ENCODE measurements at places on chromosomes 11 and 22. TPM values are rescaled to one million over a fixed set of nuclear protein-coding genes. Genes with fewer than 3 reads are reported as not detected.
A peak's percentile ranks its signal among the peaks of the same experiment; 100 is the strongest.

The OR4D5 gene
- polyA plus RNA-seq: not detected

The MYEOV gene
- polyA plus RNA-seq: 5.3 TPM

DNA sequence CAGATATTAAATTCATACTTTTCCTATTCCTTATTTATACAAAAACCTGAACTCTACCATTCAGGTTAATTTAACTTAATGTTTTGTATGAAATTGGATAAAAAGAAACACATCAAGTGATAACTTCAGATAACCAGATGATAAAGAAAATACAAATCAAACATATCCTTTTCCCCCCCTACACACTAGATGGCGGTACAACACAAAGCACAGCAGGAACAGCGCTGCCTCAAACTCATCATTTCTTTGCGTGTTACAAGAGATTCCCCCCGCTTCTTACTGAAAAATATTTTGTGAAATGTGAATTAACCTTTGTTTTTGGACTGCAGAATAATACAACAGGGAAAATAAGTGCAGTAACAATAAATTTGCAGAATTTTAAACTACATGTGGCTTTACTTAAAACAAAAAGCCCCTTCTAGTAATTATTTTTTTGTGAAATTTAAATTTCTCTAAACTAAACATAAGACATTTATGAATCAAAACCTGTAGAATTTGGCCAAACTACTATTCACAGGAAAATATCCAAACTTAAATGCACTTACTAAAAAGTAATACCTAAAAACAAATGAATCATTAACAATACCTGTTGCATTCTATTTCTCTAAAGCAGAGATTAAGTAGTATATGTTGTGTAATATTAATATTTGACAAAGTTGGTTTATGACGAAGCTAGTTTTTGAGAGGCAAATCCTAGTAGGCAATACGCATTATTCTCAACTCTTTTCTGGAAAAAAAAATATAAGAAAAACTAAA, 74.4 kb downstream of the ARHGAP32 start:
- no peaks in the 10 kb centered on the region for H3K27me3 ChIP-seq
- no peak overlapping the region for H3K4me3 ChIP-seq
- H3K27ac ChIP-seq: no peak overlapping the region
- peak; percentile 29 for DNase-seq
- no peaks in the 10 kb centered on the region for H3K36me3 ChIP-seq
- H3K4me1 ChIP-seq: no peaks in the 10 kb centered on the region

DNA sequence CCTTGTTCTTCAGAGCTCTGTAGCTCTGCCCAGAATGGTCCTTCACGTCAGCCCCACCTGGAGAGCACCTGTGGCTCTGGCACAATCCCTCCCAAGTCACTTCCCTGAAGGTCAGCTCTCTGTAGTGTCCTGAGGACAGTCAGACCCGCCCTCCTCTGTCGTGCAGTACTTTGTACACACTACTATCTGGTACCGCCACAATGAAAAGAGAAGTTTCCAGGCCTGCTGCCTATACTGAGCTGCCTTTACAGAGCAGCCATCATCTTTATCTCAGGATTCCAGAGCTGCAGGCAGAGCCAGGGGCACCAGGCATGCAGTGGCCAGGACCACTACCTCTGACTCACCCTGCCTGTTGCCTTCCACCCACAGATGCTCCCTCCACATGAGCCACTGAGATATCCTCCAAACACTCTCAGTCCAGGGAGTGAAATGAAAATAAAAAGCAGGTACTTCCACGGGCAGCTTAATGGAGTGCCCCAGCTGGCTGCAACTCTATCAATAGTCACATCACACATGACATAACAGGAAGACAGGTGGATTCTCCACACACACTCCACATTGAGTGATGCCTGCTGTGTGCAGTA, 7.3 kb downstream of the PACSIN2 start:
- no peaks in the 10 kb centered on the region for H3K27me3 ChIP-seq
- H3K4me3 ChIP-seq: no peak overlapping the region
- H3K4me1 ChIP-seq: peaks cover 55% of the 10 kb centered on the region

DNA sequence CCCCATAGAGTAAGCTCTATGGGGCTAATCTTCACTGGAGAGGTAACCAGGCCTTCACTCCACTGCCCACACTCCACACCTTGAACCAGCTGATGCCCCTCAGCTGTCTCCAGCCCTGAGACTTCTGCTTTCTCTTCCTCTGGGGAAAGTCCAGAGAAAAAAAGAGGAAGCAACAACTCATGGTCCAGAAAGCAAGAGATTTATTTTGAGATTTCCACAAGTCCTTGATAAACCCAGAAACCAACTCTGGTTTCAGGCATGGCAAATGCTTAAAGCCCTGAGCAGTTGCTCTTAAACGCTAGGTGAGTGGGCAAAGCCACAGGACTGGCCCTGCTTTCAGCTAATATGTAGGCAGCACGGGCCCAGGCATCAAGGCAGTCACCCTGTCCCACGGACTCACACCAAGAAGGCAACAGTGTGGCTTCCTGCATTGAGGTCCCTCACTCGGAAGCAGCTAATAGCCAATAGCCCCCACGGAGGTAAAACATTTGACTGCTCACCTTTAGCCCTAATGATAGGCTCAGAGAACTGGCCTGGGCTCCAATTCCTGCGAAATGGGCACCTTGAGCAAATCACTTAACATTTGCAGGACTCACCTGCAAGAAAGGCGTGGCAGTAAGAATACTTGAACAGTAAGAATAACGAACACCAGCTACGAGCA, 4.3 kb downstream of the CYB561A3 start:
- peaks cover 37% of the 10 kb centered on the region for H3K36me3 ChIP-seq
- no peak overlapping the region for H3K4me3 ChIP-seq
- no peak overlapping the region for H3K27ac ChIP-seq
- H3K4me1 ChIP-seq: peaks cover 39% of the 10 kb centered on the region

GRCh38 chr11:72860592-72860991, 46.4 kb downstream of the ATG16L2 start:
- DNase-seq: no peak
- H3K27me3 ChIP-seq: no peaks in the 10 kb centered on the region
- H3K4me1 ChIP-seq: no peaks in the 10 kb centered on the region
- no peak overlapping the region for H3K4me3 ChIP-seq
- H3K36me3 ChIP-seq: no peaks in the 10 kb centered on the region

GRCh38 chr11:45805305-45806071, 539 bp downstream of the SLC35C1 start:
- peaks cover 24% of the 10 kb centered on the region for H3K36me3 ChIP-seq
- peak overlapping the region; percentile 91 for H3K27ac ChIP-seq
- peak; percentile 34 for DNase-seq
- H3K4me3 ChIP-seq: peak overlapping the region; percentile 86
- no peaks in the 10 kb centered on the region for H3K27me3 ChIP-seq

DNA sequence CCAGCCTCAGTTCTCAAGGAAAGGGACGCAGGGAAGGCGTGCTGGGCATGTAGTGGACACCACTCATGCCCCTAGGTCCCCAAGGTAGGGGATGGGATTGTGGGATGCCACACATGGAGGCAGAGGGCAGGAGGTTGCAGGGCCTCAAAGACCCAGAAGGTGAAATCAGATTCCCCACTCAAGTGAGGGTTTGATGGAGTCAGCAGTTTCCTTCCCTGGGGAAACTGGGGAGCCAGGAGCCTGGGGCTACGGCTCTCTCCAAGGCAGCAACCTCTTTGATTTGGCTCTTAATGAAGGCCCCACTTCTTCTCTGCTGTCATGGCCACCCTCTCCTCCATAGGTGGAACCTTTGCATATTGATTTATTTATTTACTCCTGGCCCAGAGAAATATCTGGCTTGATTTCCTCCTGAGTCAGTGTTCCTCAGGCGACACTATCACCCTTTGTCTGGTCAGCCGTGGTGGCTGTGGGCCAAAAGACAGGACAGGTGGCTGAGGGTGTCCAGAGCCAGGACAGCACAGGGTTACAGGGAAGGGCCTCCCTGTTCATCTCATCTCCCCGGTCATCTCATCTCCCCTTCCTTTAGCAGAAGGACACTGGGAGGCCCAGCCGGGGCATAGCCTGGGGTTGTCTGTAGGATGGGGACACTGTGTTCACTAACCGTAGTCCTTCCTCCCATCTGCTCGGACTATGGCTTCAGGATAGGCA, 9.6 kb downstream of the GNAZ start:
- no peak for DNase-seq
- H3K36me3 ChIP-seq: no peaks in the 10 kb centered on the region
- peaks cover 26% of the 10 kb centered on the region for H3K4me1 ChIP-seq
- H3K27ac ChIP-seq: peak overlapping the region; percentile 56
- no peak overlapping the region for H3K4me3 ChIP-seq

GRCh38 chr11:15180212-15180792, 65.6 kb downstream of the INSC start:
- no peak overlapping the region for H3K27ac ChIP-seq
- H3K36me3 ChIP-seq: no peaks in the 10 kb centered on the region
- no peak overlapping the region for H3K4me3 ChIP-seq
- H3K27me3 ChIP-seq: no peaks in the 10 kb centered on the region
- no peak for DNase-seq
- H3K4me1 ChIP-seq: no peaks in the 10 kb centered on the region

GRCh38 chr11:34158661-34159060, 53.2 kb downstream of the NAT10 start:
- no peaks in the 10 kb centered on the region for H3K27me3 ChIP-seq
- H3K27ac ChIP-seq: no peak overlapping the region
- no peak for DNase-seq
- no peaks in the 10 kb centered on the region for H3K36me3 ChIP-seq
- H3K4me3 ChIP-seq: no peak overlapping the region

DNA sequence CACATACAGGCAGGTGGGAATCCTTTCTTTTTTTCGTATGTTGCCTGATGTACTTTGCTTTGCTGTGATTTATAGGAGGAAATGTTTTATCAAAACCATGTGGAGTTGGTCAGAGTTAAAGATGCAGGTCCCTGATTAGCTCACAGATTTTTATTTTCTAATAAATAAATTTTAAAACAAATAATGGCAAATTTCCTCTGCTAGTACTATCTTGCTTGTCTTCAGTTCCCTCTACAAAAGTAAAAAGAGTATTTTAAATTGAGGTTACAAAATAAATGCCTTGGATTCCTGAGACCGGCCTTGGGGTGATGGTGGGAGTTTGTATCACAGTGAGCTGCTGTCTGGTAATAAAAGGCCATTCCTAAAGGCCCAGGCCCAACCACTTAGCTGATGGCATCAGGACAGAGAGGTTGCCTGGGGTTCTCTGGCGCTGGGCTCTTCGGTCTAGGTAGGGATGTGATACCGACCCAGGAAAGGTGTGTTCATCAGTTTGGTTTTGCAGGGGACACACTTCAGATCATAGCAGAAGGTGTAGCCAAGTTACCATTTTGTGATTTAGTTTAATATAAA, 129.0 kb downstream of the TBC1D22A start:
- DNase-seq: no peak
- no peaks in the 10 kb centered on the region for H3K27me3 ChIP-seq
- H3K4me3 ChIP-seq: no peak overlapping the region
- H3K4me1 ChIP-seq: peaks cover 18% of the 10 kb centered on the region
- H3K36me3 ChIP-seq: peaks cover 65% of the 10 kb centered on the region

GRCh38 chr11:88644724-88645123, 307.2 kb upstream of the CTSC start:
- H3K4me3 ChIP-seq: no peak overlapping the region
- no peak for DNase-seq
- H3K36me3 ChIP-seq: no peaks in the 10 kb centered on the region
- H3K27me3 ChIP-seq: no peaks in the 10 kb centered on the region

GRCh38 chr11:34481307-34481706, 32.3 kb downstream of the ELF5 start:
- no peak for DNase-seq
- H3K36me3 ChIP-seq: no peaks in the 10 kb centered on the region
- H3K27me3 ChIP-seq: no peaks in the 10 kb centered on the region
- H3K4me1 ChIP-seq: no peaks in the 10 kb centered on the region
- no peak overlapping the region for H3K4me3 ChIP-seq

GRCh38 chr22:41975299-41976069, 6.2 kb downstream of the SEPTIN3 start:
- no peaks in the 10 kb centered on the region for H3K27me3 ChIP-seq
- H3K4me1 ChIP-seq: peaks cover 16% of the 10 kb centered on the region
- DNase-seq: no peak
- H3K4me3 ChIP-seq: no peak overlapping the region

- no peak for DNase-seq
- no peaks in the 10 kb centered on the region for H3K27me3 ChIP-seq
- H3K4me1 ChIP-seq: no peaks in the 10 kb centered on the region
Observed at GRCh38 chr22:40469181-40469580, 98.8 kb downstream of the SGSM3 start.

DNA sequence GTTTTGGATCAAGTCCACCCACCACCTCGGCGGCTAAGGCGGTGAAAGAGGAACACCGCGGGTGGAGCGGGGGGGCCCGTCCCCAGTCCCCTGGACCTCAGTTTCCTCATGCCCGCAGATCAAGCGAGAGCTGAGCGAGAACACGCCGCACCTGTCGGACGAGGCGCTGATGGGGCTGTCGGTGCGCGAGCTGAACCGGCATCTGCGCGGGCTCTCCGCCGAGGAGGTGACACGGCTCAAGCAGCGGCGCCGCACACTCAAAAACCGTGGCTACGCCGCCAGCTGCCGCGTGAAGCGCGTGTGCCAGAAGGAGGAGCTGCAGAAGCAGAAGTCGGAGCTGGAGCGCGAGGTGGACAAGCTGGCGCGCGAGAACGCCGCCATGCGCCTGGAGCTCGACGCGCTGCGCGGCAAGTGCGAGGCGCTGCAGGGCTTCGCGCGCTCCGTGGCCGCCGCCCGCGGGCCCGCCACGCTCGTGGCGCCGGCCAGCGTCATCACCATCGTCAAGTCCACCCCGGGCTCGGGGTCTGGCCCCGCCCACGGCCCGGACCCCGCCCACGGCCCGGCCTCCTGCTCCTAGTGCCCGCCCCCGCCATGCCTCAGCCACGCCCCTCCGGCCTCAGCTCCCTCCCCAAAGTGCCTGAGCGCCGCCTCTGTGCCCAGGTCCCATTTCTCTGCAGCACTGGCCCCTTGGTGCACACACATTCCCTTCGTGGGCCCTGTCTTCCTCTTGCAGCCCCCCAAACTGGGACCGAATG, 12.7 kb downstream of the MAFF start:
- H3K4me3 ChIP-seq: peak overlapping the region; percentile 20
- peak; percentile 90 for DNase-seq
- peaks cover 37% of the 10 kb centered on the region for H3K4me1 ChIP-seq

All from stomach (tissue), 19 donors.